Activated CD4-positive, alpha-beta T cell treated with anti-CD3 and anti-CD28 coated beads, Interleukin-2, Interleukin-6, amounts not matched to agents 100 ng/mL and 50 ng/mL, durations not matched to agents 16 hours and 8 hours (primary cell): ENCODE measurements at places on chromosomes 7 and 10.
A peak's percentile ranks its signal among the peaks of the same experiment; 100 is the strongest.

- no peak for DNase-seq
Measured at GRCh38 chr7:15752377-15752776, 65.9 kb upstream of the MEOX2 start.

DNA sequence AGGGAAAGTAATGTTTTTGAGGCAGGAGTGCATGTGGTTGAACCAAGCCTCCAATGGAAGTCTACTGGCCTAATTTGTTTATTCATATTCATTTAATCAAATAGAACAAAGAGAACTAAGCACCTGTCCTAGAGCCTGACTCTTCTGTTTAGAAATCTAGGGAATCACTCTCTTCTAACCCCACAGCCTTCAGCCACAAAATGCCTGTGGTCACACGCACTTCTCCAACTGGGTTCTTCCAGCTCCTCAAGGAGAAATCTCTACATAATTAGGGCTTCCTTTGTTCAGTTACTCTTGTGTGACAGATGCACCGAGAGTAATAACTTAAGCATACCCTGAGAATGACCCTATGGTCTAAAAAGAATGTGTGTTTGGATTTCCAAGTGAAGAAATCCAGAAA, 133.7 kb upstream of the NAMPT start:
- DNase-seq: no peak

DNA sequence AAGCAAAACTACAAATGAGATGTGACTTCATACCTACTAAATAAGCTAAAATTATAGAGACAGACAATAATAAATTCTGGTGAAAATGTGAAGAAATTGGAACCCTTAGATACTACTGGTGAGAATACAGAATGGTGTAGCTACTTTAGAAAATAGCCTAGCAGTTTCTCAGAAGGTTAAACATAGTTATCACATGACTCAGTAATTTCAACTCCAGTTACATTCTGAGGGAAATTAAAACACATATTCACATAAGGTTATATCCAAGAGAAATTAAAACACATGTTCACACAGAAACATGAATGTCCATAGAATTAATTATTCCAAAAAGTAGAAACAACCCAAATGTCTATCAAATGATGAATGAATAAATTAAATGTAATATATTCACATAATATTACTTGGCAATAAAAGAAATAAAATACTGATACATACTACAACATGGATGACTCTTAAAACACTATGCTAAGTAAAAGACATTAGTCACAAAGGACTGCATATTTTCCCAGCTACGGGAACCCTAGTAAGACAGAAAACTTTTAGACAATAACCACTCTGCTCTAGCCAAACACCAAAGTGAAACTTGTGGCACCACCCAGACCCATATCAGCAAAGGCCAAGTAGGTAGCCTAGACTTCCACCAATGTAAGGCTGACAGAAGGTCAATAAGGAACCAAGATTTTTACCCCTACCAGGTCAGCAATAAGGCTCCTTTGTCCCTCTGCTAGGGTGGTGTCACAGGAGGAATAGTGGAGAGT, 25.1 kb downstream of the SLC25A40 start:
- DNase-seq: no peak

DNA sequence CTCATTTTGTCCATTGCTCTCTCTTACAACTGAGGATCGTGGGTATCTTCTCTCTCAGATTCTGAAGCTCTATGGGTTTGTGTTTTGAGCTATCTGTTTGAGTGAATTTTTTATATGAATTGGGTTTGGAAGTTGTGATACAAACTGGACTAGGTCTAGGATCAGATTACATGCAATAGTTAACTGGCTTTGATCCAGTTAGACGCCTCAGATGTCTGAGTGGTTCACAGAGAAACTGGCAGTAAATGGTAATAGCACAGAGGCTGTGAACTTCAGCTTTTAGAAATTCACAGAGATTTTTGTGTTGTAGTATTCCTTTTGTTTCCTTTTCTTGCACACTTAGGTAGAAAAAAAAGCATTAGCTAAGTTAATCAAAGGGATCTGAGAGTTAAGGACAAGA, 12.7 kb upstream of the DNMBP start:
- no peak for DNase-seq

GRCh38 chr7:39339591-39339990, 226.6 kb upstream of the YAE1 start:
- DNase-seq: no peak

- DNase-seq: no peak
Measured at GRCh38 chr10:21230219-21230618, 295.3 kb downstream of the SKIDA1 start.

DNA sequence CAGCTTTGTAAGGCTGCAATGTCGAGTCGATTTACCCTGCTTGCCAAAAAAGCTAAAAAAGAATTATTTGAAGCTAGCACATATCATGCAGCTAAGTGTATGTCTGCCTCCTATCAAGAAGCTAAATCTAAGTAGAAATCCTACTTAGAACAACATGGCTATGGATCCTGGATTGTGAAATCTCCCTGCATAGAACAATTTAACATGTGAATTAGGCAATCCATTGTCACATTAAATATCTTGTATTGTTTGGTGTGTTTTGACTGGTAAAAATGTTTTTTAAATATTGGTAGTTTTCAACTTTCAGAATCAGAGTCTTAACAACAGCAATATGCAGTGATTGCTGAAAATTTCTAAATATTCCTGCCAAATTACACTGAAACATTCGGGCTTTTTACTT, 73.3 kb downstream of the SKIDA1 start:
- DNase-seq: no peak

DNA sequence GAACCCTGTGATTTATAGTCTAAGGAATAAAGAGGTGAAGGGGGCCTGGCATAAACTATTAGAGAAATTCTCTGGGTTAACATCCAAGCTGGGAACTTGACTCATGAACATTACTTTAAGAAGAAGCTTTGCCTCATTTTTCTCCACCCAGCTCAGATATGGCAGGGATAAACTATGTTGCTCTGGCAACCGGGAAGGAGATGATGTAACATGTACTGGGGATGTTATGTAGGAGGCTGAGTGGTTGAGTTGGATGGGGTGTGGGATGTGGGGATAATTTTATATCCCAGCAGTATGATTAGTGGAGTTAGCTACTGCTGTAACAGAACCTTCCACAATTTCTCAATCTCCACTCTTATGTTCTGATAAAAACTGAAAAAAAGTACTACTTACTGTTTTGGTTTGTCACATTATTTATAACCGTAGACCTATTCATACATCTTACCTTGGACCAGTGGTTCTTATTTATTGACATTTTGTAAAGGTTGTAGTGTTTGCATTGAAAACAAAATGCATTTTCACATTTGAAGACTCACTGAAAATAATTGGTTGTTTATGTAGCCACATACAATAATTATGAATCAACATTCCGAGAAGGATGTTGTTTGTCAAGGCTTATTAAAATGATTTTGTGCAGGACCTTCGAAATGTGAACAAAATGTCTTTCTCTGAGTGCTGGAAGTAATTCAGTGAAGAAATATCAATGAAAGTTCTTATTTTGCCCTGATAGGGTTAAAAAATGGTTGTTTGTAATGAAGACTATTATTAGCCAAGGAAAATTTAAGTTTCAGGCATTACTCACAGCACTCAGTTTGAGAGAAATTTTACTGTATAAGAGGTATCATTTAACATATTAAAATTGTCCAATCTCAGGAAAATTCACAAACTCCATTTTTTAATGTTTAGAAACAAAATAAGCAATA, 1.3 kb downstream of the OR2F2 start:
- no peak for DNase-seq

DNA sequence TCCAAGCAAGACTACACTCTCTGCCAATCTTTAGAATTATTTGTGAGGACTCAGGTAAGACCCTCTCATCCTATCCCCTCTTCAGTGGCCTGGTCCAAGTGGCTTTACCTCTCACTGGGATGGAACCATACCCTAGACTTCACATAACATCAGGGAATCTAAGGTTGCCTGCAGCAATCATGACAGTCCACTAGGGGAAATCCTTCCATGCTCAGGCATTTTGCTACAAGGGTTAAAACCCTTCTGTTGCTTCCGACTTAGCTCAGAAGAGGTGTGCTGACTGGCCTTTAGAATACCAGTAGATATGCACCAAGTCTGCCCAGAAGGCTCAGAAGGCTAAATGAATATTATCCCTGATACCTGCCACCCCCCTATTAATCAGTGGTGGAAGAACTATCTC, 24.9 kb upstream of the NPS start:
- no peak for DNase-seq

DNA sequence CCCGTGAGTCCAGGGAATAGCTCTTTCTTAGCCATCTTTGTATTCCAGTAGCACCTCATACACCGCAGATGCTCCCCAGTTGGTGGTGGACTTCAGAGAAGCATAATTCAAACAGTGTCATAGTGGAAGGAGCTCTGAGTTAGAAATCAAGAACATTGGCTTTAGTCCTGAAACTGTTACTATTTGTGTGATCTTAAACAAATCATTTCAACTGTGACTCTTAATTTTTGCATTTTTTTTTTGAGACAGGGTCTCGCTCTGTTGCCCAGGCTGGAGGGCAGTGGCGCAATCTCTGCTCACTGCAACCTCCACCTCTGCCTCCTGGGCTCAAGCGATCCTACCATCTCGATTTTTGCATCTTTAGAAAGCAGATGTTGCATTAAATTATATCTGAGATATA, 1.8 kb downstream of the BPGM start:
- DNase-seq: no peak

- peak; percentile 65 for DNase-seq
Measured at GRCh38 chr7:5296611-5297226, 14.0 kb downstream of the SLC29A4 start.

DNA sequence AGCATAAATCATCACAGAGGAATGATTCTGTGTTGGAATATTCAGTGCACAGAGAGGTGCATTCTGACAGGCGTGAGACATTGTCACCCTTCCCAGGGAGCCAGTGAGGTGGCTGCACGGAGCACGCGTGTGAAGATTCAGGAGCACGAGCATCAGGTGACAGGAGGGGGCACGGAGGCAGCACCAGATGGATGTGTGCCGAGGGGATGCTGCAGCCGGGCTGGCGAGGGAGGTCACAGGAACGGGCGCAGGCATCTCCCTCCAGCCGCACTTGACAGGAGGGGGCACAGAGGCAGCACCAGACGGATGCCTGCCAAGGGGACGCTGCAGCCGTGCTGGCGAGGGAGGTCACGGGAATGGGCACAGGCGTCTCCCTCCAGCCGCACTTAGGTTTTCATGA, 66.5 kb downstream of the DIP2C start:
- no peak for DNase-seq

DNA sequence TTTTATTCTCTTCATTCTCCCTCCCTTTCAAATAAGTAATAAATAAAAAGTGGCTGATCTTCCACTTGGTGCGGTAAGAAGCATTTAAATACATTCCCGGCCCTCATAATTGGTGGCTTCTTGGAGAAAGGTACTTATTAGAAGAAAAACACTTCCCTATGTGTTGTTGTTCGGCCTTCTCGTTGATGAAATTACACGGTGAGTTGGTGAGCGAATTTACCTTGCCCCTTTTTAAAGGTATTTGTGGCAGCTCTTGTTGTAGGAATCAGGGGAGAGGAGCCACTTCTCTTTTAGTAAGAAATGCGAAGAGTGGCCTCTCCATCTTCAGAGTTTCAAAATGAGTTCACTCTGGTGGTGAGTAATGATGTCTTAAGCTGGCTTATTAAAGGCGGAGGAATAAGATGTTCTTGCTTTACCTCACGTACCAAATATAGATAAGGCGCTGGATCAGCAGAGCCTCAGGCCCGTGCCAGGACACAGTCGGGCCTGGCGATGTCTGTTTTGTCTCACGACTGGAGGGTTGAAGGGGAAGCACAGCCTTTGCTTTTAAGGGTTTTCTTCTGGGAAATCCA, 135.9 kb downstream of the CUX1 start:
- peak; percentile 61 for DNase-seq

- DNase-seq: no peak
Measured at GRCh38 chr7:2157473-2158279, 75.1 kb downstream of the MAD1L1 start.

DNA sequence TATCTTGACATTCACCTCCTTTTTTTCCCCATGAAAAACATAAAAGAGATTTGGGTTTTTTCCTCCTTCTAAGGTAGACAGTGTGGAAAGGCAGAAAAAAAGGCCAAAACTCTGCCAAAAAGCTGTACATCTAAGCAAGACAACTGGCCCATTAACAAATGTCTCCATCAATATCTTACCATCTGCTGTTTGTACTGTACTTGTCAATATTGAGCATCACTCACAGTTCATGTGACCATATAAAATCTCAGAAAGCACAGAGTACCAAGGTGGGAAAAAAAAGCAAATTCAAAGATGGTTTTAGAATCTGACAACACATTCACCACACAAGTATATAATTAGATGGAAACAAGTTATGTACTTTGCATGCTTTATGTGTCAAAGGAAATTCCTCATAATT, 52.6 kb downstream of the CACNA2D1 start:
- DNase-seq: no peak

- DNase-seq: no peak
Measured at GRCh38 chr10:77680811-77681210, 43.2 kb upstream of the KCNMA1 start.
